HFFc6 (cell line): ENCODE measurements at places on chromosomes 1 and 21.

DNA sequence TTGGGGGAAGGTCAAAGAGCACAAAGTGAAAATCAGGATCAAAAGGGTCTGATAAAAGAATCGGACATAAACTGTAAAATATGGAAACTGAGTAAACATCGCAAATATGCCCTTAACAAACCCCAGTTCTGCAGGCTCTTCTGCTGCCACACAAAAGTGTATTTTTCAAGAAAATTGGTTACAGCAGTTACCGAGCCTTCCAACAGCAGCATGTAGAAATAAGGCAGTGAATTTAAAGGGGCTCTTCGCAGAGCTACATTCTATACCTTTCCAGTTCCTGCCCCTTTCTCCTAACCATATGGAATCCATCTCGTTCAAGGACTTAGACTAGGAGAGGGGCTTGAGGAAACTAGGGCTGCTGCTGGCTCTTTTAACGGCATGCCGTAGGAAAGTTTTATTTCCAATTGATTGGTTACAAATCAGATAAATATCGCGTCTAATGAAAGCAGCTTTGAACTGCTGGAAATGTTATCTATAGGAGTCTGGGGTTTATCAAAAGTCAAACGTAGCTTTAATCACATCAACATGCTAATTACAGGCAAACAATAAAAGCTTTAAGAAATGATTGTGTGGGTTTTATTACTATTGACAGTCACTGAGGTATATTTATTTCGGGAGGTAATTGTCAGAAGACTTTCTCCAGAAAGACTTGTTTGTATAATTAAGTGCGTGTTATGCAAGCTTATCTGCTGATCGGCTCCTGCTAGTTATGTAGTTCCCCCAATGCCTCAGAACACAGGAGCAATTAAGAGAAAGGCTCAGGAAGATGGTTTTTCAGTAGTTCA is 59.1 kb downstream of the GORAB start:
- no peak for DNase-seq

GRCh38 chr1:44605914-44606615 is 68.2 kb downstream of the TMEM53 start:
- DNase-seq, result no peak

DNA sequence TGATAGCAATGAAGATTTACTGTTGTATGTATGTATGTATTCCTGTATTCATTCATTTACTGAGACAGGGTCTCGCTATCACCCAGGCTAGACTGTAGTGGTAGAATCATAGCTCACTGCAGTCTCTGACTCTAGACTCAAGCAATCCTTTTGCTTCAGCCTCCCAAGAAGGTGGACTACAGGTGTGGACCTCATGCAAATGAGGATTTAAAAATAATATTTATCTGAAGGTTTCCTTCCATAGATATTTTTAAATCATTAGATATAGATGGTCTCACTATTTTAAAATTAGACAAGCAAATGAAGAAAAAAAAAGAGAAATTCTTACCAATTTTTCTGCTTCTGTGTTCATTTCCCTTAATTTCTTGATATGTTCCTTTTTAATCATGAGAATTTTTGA is 27.0 kb downstream of the MIXL1 start:
- no peak for DNase-seq

- DNase-seq, result no peak
These were observed at the start of gene OR10R2 for GRCh38 chr1:158471920-158472319. Gene OR10R2, plus strand, starts transcription at chr1:158472220. Its CDS starts 106 bp downstream, at chr1:158472326.

GRCh38 chr1:61474269-61474817 is 250.6 kb downstream of the TM2D1 start:
- no peak for DNase-seq

GRCh38 chr1:226625832-226626576 is 77.4 kb downstream of the STUM start:
- no peak for DNase-seq

DNA sequence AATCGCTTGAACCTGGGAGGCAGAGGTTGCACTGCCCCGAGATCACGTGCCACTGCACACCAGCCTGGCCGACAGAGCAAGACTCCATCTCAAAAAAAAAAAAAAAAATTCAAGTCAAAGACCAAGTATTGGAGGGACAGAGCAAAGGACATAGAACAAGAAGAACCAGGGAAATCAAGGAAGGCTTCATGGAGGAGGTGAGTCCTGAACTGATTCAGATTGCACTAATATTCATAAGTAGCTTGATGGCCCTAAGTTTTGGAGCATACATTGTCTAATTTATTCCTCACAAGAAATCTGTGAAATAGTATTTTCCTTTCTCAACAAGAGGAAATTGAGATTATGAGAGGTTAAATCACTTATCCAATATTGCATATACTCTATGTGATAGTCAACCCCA is 3.9 kb upstream of the PRR9 start:
- no peak for DNase-seq

DNA sequence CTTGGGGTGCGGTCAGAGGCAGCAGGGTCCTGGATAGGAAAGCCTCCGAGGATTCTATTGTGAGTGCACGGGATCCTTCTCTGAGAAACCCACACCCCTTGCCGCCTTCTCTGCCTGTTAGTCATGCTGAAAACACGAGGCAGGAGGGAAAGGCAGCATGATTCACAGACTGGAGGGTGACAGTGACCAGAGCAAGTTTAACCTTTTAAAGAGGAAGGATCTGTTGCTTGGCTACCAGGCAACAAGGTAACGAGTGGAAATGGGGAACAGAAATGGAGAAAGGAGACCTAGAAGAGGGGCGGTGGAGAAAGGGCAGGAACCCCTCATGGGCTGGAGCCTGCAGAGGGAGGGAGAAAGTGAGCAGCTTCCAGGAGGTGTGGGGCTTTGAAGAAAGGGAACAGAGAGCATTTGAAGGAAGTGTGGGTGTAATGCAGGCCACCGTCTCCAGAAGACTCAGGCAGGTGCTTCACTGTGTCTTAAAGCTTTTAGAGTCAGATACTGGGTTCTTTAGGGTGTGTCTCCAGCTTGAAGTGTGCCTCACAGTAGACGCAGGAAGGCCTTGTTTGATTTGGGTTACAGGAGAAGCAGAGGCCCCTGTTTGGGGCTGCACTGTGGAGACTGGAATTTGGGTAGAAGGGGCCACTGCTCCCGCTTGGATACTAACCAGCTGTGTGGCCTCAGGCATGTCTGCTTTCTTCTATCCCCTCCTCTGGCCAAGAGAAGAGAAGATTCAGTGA is 19.1 kb downstream of the OPTC start:
- DNase-seq, result peak; percentile 97

DNA sequence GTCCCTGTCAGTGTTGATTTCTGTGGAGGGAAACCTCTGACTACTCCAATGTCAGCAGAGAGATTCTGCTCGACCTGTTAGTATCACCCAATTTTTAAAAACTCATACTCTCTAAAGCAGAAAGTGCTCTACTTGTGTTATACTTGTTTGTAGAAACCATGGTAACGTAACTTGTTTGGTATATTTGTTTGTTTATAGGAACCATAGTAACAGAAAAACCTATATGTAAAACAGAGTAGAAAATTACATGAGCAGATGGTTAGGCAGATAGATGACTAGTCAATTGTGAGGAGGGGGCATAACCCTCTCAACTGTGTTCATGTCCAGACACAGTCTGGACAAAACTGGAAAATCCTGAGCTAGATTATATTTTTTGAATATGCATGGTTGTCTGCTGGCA is 6.7 kb downstream of the TRIM45 start:
- no peak for DNase-seq

GRCh38 chr21:32248571-32249461 is 30.0 kb downstream of the MIS18A start:
- no peak for DNase-seq

DNA sequence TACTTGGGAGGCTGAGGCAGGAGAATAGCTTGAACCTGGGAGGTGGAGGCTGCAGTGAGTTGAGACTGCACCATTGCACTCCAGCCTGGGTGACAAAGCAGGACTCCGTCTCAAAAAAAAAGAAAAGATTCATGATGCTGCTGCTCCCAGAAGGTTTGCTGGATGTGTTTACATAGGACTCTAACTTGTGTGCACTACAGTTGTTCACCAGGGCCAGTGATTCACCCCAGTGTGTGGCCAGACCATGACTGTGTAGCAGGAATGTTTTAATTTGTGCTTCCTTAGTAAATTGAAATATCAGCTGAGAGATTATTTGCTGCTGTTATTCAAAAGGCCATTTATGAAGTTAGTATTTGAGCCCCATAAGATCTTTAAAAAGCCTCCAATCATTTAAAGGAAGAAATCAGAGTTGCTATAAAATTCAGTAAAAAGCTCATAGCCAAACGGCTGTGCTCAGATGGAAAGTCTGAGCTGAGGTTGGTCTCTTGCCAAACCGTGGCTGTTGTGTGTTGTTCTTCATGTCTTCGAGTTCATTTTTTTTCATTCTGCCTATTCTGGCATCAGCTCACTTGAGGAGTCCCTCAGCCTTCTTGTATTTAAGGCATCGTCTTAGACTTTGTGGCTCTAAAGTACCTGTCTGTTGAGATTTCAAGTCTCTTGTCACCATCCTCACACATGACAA is 18.1 kb upstream of the PGD start:
- peak; percentile 93 for DNase-seq

- no peak for DNase-seq
These were observed 36.4 kb downstream of the DNM3 start for GRCh38 chr1:171877701-171878100.

DNA sequence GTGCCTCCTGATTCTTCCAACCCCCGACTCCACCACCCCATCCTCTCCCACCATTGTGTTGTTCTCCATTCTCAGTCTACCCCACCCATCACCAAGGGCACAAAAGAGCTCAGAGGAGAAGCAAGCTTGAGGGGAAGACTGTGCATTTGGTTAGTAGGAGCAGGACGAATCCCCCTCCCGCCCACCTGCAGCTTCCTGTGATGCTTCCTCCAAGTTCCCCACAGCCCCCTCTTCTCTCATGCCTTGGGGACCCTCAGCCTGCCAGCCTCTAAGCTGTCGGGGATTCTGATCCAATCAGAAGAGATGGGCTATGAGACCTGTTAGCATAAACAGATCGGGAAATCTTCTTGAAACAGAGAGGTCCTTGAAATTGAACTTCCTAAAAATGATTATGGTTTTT is 22.2 kb upstream of the CAPZB start:
- no peak for DNase-seq

GRCh38 chr1:58755468-58755872 is 28.4 kb downstream of the JUN start:
- peak; percentile 100 for DNase-seq

DNA sequence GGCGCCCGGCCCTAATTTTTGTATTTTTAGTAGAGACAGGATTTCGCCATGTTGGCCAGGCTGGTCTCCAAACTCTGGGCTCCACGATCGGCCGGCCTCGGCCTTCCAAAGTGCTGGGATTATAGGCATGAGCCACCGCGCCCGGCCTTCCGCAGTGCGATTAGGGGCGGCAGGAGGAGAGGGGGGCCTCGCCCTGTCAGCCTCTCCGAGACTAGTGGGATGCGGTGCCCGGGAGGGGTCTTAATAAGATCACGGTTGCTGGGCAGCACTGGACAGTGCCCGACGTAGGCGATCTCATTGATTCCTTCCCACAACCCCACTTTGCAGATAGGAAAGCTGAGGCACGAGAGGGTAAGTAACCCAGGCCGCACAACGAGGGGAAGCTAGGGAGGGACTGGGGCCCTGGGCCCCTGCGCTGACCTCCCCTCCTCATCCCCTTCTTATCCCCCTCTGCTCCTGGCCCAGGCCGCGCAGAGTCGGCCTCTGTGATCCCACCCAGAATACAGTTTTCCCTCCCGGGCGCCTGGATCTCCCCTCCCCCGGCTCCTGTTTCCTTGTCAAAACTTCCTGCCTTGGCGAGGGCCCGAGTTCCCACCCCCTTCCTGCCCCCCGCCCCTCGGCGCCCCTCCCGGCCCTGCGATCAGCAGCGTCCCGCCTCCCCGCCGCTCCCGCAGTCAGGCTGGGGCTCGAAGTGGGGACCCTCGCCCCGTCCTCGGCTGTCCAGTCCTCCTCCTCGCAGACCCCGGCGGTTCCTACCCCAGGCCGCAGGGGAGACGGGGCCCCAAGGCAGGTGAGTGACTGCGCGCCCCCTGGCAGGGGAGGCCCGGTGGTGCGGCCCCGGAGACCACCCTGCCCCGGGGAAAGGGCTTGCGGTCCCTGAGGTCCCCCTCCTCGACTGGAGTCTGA is at the start of gene PEAR1:
Gene PEAR1, plus strand, starts transcription at position 671 of the 906 bp plus-strand sequence. CDS start 10,209 bp downstream, outside the sequence.
- no peak for DNase-seq

- DNase-seq, result no peak
These were observed 200.3 kb downstream of the PBX1 start for GRCh38 chr1:164759144-164759920.

DNA sequence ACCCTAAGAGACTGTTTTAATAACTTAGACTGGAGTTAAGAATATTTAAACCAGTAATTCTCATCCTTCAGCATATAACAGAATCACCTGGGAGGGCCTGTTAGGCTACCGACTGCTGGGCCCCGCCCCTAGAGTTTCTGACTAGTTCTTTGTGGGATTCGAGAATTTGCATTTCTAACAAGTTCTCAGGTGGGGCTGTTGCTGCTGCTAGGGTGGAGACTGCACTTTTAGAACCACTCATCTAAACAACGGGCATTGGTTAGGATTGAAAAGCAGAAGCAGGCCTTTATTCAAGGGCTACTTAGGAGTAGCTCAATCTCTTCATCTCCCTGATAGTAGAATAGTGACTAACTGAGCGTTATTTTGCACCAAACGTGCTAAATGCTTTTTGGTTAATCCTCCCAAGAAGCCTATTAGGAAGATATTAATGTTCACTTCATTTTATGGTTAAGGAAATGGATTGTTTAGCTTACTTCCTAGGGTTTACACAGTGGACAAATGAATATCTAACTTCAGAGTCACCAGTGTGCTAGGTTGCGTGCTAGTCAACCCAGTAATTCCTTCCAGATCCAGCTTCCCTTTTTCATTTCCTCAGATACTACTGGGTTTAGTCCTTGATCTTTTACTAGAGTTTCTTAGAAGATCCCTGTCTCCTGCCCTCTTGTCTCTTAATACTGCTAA is 31.1 kb upstream of the UAP1 start:
- peak; percentile 13 for DNase-seq

DNA sequence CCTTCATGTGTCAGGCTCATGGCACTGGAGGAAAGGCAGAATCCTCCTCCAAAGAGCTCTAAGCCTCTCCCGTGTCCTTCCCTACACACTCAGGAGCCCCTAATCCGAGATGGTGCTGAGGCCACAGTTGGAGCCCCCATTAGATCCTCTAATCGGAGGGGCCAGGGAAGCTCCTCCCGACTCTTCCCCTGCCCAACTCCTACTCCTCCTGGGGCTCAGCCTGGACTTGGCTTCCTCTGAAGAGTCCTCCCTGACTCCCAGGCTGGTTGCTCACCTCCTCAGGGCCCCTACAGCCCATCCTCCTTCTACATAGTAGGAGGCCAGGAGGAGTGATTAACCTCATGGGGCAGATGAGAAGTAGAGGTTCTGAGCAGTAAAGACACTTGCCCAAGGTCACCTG is 21.3 kb upstream of the CDCP2 start:
- no peak for DNase-seq
